Renal pelvis (tissue), 12 donors: ENCODE measurements at places on chromosomes 11 and 22. TPM values are rescaled to one million over a fixed set of nuclear protein-coding genes. Genes with fewer than 3 reads are reported as not detected.
A peak's percentile ranks its signal among the peaks of the same experiment; 100 is the strongest.

- DNase-seq: peak; percentile 61
Measured at GRCh38 chr22:46443850-46444389, 93.5 kb downstream of the CELSR1 start.

- no peak for DNase-seq
Measured at GRCh38 chr11:889257-889656, 21.4 kb downstream of the CHID1 start.

DNA sequence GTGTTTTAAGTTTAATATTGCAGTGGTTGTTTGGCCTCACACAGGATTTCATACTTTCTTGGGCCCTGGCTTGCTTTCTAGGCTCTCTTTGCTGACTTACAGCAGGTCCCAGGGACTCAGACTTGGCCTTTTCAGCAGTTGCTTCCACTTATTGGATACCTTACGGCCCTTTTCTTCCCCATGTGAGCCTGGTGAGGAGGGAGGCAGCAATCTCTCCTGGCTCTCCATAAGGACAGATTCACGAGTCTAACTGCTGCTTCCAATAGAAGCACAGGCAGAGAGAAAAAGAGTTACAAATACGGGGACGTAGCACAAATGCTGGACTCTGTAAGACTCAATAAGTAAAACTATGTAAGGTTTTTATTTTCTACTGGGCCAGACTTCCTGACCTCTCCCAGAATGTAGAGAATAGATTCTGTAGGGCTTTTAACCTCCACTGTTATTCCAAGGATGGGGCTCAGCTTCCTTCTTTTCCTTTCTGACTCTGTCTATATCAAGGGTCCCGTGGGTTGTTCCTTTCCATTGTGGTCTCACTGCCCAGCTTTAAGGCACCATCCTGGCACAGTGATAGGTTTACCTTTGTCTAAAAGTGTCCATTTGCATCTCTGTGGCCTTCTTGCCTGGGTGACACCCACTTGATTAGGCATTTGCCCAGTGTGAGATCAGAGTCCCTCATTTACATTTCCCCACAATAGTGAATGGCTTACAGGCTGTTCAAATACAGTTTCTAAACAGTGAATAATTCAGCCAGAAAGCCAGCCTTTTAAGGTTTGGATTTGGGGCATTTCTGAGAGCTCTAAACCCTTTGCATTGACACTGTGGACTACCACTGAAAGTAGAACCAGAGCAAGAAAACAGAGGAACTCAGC lies 92.8 kb downstream of the RASSF10 start:
- no peak for DNase-seq

DNA sequence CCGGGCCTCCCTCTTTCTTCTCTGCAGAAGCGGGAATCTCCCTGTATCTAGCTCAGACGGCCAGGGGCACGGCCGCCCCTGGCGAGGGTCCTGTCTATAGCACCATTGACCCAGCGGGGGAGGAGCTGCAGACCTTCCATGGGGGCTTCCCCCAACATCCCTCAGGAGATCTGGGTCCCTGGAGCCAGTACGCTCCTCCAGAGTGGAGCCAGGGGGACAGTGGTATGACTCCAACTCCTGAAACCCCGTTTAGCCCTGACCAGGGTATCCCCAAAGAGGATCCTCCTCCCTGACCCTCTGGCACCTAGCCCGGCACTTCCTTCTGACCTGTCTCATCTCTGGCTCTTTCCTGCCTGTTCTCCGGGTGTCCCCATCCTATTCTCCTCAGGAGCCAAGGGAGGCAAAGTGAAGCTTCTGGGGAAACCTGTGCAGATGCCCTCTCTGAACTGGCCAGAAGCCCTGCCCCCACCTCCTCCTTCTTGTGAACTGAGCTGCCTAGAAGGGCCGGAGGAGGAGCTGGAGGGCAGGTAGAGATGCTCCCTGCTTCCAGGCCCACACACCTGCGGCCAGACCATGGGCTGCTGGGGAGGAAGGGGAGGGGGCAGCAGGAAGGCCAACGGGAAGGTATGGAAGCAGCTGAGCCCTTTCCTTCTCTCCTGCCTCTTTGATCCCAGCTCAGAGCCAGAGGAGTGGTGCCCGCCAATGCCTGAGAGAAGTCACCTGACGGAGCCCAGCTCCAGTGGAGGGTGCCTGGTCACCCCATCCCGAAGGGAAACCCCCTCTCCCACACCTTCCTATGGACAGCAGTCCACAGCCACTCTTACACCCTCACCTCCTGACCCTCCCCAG lies 12.9 kb downstream of the ROBO3 start:
- no peak for DNase-seq

Gene LRRC56
- 5.5 TPM for polyA plus RNA-seq
